ENCODE measurements at places on chromosomes 16 and 17.

DNA sequence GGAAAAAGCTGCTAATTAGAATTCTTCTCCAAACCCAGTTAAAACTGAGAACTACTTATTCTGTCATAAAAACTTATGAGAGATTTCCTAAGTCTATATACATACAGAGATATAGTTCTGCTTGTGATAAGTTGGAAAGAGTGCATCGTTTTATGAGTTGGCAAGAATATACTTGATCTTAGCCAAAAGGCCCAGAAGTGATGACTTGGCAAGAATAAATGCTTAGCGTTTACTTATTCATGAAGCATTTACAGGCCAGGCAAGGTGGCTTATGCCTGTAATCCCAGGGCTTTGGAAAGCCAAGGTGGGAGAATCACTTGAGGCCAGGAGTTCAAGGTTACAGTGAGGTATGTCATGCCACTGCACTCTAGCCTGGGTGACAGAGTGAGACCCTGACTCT lies 81.7 kb downstream of the CYB561 start:
- DNase-seq = no peak

DNA sequence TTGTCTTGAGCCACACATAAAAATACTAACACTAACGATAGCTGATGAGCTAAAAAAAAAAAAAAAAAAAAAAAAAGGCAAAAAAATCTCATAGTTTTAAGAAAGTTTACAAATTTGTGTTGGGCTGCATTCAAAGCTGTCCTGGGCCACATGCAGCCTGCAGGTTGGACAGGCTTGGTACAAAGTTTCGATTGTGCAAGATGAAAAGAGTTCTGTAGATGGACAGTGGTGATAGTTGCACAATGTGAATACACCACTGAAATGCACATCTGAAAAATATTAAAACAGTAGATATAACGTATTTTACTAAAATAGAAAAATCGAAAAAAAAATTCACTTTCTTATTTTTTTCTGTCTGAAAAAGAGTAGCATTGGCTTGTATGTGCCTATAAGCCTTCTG lies 42.9 kb downstream of the AMFR start:
- no peak for DNase-seq

GRCh38 chr16:70706948-70707465 lies 21.2 kb upstream of the MTSS2 start:
- DNase-seq = no peak

DNA sequence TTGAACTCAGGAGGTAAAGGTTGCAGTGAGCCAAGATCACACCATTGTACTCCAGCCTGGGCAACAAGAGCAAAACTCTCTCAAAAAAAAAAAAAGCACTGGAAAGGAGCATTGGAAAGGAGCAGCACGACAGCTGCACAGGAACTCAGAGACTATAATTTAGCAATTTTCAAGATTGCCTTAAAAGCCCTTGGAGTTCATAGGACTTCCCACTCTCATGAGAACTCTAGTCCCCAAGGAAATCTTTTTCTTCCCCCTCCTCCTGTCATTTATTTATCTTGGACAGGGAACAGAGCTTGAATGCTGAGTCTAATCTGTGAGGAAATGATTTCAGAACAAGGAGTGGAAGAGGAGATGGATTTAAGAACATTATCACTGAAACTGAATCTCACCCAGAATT lies 69.0 kb downstream of the PLXDC1 start:
- DNase-seq = no peak

- DNase-seq = no peak
Measured at GRCh38 chr17:34624767-34625383, 45.5 kb downstream of the TMEM132E start.

DNA sequence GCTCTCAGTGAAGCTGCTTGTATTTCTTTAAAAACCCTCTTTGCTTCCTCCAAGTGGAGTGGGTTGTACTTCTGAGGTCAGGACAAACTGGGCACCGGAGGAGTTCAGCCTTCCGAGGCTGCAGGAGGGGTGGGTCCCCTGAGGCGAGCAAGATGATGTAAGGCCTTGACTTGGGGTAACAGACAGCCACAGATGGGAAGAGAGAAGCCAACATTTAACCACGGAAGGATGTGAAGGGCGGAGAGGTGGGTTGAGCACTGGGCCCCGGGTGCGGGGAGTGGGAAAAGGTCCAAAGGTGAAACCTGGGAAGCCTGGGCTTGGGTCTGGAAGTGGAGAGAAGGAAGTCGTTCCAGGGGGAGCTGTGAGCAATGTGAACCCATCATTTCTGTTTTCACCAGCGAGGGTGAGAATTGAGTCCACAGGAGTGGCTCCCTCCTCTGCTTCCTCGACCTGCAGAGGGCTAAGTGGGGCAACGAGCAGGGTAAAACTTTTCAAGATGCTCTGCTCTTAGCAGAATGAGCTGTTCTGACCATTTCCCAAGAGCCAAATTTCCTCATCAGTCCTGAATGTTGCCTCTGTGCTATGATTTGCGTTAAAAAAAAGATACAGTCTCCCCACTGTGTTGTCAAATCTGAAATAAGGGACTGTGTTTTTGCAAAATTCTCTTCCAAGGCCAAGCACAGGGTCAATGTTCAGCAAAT lies 137.7 kb upstream of the CRHR1 start:
- DNase-seq = no peak

DNA sequence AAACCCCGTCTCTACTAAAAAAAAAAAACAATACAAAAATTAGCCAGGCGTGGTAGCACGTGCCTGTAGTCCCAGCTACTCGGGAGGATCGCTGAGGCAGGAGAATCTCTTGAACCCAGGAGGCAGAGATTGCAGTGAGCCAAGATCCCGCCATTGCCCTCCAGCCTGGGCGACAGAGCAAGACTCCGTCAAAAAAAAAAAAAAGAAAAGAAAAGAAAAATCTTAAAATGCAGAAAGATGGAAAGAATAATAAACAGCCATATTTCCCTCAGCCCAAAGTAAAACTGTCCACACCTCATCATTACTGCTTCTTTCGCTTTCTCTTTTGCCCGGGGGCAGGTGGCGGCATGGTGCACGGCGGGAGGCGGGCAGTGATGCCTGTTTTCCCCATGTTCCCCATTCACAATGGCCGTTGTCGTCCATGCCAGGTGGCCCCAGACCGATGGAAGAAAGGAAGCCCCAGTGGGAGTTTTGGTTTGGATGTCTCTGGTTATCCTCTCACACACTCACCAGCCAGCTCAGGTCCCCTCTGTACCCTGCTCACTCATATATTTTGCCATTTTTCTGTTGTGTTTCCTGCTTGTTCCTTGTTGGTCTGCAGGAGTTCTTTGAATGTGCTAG lies 37.0 kb upstream of the PEMT start:
- no peak for DNase-seq

GRCh38 chr17:57890857-57891232 lies 41.0 kb upstream of the MRPS23 start:
- DNase-seq = no peak

DNA sequence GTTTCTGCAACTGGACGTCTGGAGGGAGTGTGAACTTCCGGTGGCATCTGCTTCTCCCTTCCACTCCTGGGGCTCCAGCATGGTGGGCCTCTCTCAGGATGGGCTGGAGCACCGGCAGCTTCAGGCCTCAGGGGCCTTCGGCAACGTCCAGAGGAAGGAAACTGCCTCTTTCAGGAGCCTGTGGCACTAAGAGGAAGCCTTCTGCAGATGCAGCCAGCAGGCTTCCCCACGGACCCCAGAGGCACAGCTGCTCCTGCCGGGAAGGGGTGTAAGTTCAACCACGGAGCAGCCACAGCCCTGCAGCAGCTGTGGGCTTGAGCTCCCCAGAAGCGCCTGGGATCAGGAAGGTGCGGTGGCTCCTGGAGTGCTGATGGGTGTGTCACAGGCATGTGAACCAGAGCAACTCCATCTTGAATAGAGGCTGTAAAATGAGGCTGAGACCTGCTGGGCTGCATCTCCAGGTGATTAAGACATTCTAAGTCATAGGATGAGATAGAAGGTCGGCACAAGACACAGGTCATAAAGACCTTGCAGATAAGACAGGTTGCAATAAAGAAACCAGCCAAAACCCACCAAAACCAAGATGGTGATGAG lies 50.8 kb upstream of the KLHDC4 start:
- DNase-seq = no peak

GRCh38 chr17:74671031-74671771 lies 41.5 kb downstream of the CD300LF start:
- DNase-seq = peak; percentile 81

DNA sequence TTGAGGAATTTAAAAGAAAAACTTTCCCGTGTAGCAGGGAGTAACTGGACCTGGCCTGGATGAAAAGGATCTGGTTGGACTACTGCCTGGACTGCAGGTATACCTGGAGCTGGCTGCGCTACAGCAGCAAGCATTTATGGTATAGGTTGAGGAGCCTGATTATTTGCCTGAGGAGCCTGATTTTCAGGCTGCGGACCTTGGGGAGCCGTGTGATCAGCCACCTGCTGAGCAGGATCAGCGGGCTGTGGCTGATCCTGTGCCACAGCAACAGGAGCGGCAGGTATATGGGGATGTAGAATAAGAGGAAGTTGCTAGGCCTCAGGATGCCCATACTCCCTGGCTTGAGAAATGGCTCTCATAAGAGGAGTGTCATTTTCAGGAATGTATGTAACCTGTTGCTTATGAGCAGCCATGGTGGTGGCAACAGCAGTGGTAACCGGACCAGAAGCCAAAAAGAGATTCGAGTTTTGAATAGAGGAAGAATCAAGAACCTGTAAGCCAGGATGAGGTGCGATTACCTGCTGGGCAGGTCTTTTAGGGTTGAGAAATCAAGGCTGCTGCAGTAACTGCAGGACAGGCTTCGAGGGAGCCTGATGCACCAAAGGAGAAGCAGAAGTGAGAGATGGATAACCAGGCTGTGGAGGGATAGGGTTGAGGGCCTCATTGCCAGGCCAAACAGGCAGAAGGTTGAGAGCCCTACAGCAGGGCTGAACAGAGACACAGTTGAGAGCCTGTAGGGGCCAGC lies 60.9 kb upstream of the ARL4D start:
- no peak for DNase-seq

DNA sequence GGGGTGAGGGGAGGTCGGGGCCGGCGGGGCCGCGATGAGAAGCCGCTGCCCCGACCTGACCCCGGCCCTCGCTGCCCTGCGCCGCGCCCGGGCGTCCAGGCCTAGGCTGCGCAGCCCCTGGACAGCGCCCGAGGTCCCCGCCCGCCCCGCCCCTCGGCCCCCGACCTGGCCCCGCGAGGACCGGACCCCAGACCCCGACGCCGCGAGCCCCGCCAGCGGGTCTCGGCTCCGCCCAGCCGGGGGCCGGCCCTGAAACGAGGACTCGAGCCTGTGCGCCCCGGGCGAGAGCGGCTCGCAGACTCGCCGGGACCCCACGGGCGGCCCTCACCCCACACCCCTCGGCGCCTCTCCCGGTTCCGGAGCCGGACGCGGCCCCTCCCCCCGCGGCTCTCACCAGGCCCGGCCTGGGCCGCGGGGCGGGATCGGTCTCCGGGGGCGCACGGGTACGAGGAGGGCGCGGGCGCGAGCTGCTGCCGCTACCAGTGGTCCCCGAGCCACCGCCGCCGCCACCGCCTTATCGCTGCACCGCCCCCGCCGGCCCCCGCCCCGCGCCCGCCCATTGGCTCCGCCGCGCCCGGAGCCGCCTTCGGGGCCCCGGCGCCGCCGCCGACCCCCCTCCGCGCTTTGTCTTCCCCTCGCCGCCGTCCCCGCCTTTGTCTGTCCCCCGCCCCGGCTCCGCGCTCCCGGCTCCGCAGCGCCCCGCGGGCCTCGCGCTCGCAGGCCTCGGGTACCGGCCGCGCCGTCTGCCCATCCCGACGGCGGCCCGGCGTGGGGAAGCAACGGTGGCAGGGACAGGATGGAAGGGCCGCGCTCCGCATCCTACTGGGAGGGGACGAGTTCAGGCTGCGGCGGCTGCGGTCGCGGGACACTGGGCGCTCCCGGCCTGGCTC lies at the start of gene LIMD2:
Gene LIMD2, minus strand, starts transcription at position 488 of the 890 bp plus-strand sequence. CDS start 827 bp downstream, outside the sequence.
- DNase-seq = peak; percentile 82

DNA sequence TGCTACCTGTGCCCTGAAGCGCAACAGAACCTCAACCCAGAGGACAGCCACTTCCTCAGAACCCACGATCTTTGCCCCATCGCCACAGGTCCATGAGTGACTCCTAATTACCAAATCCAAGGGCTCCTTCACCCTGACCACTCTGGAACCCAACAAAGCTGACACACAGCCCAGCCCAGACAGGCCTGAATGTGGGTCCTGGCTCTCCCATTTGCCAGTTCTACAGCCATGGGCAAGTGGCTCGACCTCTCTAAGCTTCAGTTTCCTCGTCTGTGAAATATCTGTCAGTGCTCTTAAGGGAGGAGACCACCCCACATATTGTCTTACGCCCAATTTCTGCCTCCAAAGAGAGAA lies 18.0 kb upstream of the ENDOV start:
- no peak for DNase-seq

GRCh38 chr16:8848939-8849391 lies 19.8 kb downstream of the CARHSP1 start:
- no peak for DNase-seq

DNA sequence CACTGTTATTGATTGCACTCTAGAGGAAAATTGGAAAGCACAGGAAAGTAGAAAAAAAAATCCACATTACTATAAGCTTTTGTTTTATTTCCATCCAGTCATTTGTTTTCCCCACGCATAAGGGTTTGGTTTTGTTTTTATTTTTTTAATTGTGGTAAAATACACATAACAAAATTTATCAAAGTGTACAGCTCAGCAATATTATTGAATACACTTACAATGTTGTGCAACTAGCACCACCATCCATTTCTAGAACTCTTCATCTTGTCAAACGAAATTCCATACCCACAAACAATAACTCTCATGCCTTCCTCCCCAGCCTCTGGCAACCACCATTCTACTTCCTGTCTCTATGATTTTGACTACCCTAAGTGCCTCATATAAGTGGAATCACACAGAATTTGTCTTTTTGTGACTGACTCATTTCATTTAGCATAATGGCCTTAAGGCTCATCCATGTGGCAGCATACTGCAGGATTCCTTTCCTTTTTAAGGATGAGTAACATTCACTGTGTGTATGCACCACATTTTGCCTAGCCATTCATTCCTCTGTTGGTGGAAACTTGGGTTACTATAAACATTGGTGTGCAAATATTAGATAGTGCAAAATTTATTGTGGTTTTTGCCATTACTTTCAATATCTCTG lies 11.1 kb downstream of the SPPL2C start:
- DNase-seq = no peak

- DNase-seq = no peak
Measured at GRCh38 chr17:17741349-17742023, 60.2 kb downstream of the RAI1 start.

GRCh38 chr17:27620721-27621120 lies 10.3 kb upstream of the LGALS9 start:
- no peak for DNase-seq

Measured in H1 (cell line).